Activated naive CD4-positive, alpha-beta T cell (primary cell): ENCODE measurements at places on chromosomes 5 and 9.

GRCh38 chr5:126269511-126269910 lies 153.7 kb upstream of the GRAMD2B start:
- no peak for DNase-seq

- no peak for DNase-seq
Measured at GRCh38 chr5:1720396-1721110, 79.1 kb downstream of the MRPL36 start.

DNA sequence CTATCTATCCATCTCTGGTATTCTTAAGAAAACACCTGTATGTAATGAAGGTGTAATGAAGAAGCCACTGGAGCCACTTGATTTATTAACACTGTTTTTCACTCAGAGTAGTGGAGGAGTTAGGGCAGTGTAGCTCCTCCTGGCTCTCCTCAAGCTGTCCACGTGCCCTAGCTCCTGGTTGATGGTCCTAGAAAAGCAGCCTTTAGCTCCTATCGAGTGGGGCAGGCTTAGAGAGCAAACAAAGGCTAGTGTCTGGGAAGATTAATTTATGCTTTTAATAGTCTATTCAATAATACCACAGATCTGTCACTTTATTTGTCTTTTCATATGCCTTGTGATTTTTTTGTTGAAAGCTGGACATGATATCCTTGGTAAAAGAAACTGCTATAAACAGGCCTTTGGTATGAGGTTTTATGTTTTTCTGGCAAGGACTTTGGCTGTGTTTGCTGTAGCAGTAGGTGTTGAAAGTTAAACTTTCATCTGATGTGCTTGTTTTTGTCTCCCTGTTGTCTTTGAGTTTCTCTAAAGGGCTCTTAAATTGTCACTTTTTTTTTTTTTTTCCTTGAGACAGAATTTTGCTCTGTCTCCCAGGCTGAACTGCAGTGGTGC lies 141.1 kb downstream of the GCNT1 start:
- DNase-seq = no peak

DNA sequence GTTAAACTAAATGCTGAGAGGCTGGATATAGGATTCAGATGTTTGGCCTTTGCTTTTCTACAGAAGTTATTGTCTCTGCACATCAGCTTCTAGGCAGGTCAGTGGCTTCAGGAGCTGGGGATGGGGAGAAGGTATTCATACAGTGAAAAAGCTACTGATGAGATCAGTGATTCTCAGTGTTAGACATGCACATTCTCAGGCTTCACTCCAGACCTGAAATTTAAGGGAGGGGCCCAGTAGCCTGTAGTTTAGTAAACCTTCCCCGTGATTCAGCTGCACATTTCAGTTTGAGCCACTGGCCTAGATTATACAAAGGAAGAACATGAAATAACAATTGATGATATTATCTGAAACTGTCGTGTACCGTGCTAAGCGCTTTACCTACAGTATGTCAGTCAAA lies 127.2 kb downstream of the ARHGAP26 start:
- DNase-seq = no peak

- no peak for DNase-seq
Measured at GRCh38 chr5:168697034-168697720, 118.0 kb upstream of the PANK3 start.

DNA sequence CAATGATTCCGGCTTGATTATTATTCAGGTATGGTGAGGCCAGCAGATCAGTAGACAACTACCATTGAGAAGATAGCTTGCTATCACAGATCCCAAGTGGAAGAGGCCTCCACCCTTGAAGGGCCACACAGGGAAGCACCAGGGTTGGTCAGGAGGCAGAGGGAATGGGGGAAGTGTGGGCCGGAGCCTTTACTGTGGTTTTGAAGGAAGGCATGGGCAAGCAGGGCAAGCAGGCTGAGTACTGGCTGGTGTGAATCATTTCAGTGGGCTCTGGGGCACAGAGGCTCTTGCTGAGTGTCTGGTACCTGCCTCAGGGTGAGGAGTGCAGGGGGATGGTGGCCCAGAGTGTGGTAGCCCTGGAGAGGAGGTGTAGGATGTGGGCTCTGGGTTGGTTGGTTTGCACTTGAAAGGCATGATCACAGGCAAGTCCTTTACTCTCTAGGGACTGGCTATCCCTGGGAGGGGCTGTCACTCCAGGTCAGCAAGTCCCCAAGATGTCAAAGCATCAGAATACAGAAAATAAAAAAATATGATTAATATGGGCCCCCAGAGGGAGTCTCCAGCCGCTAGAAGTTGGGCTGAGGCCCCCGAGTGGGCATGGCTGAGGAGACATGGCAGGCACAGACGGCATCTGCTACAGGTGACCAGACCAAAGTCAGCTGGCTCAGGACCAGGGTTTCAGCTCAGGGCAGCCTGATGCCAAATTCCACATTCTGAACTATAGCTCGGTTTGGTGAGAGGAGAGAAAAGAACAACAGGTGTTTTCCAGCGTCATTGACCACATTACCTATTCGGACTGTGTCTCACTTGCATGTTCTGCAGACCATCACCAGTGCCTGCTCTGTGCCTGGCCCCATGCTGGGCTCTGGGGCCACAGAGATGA lies 9.7 kb upstream of the SUSD3 start:
- no peak for DNase-seq

DNA sequence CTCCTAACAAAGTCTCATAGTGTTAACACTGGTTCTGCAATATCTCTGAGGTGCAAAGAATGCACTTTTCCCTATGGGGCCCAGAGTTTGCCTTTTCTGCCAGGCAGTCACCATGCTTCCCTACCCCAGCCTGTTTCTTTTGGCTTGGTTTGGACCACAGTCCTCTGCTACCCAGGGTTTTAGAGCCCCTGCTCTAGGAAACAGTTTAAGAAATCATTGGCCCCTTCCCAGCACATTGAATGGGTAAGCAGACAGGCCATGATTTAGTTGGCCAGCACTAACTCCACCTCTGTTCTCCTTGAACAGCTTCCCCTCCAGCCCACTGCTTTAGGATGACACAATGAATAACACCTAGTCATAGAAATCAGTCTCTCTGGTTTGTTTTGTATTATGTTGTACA lies 73.2 kb downstream of the UBAP1 start:
- no peak for DNase-seq

DNA sequence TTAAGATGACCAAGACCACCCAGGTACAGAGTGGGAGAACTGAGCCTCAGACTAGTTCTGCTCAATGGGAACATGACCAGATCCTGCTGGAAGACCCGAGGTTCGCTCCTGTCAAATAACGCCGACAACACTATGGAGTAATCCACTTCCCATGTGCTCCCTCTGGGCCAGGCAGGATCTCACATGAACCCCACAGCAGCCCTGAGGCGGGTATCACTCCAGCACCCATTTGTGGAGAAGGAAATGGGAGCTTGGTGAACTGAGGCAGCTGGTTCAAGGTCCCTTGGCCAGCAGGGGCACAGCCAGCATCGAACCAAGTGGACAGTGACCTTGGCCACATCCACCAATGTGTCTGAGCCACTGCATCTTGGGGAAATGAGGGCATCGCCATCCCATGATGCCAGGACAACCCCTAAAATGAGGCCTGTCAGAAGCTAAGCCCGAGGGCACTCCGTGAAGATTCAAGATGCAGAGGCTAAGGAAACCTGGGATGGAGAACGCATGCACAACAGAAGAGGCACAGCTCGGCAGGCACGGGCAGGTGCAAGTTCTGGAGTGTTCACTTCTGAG lies 8.5 kb downstream of the ANKS6 start:
- DNase-seq = no peak

DNA sequence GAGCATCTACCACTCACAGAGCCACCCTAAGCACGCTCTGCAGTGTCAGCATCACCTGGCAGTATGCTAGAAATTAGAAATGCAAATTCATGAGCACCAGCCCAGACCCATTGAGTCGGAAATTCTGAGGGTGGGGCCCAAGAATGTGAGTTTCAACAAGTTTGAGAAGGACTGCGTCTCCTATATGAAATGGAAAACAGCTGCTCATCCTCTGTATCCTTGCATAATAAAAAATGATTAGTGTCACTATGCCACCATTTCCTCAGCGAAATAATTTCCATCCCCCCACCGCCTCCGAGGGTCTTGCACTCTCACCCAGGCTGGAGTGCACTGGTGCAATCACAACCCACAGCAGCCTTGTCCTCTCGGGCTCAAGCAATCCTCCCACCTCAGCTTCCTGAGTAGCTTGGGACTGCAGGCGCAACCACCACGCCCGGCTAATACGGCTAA lies 1.3 kb upstream of the IQGAP2 start:
- no peak for DNase-seq

- DNase-seq = no peak
Measured at GRCh38 chr5:93902288-93902687, 160.9 kb upstream of the POU5F2 start.

DNA sequence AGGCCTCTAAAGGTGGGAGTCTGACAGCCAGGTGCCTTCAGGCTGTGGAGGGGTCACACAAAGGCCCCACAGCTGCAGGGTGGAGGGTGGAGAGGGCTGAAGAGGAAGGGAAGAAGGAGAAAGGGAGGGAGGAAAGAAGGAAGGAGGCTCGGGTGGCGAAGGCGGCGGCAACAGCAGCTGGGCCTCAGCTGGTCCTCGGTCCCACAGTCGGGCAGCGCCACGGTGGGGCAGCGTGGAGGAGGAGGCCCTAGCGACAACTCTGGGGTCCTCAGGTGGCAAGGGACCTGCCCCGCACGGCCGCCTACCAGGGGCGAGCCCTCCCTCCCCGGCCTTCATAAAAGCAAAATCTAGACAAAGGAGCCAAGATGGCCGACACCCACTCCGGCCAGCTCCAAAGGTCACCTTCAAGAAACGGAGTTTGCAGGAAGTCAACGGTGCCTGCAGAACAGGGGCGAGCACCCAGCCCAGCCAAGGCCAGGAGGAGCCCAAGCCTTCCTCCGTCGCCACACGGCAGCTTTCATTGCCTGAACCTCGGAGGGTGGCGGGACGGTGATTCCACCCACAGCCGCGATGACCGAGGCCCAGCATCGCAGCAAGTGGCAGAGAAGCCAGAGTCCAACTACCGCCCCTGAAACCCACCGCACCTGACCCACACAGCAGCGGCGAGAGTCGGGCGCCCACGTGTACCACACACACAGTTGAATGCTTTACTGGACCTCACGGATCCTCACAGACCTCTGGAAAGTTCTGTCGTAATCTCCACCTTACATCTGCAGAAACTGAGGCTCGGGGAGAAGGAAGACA lies 98.7 kb downstream of the VAV2 start:
- DNase-seq = no peak

GRCh38 chr9:1102642-1102970 lies 52.4 kb downstream of the DMRT2 start:
- DNase-seq = no peak

- no peak for DNase-seq
Measured at GRCh38 chr5:42745856-42746255, 10.8 kb upstream of the CCDC152 start.

- DNase-seq = no peak
Measured at GRCh38 chr5:72146056-72146455, 38.8 kb downstream of the MAP1B start.

- DNase-seq = no peak
Measured at GRCh38 chr9:70043689-70044489, at the start of gene MAMDC2. MAMDC2 (plus strand) TSS chr9:70043848; CDS start chr9:70044198, 350 bp downstream.

- no peak for DNase-seq
Measured at GRCh38 chr5:1474866-1475543, 29.8 kb upstream of the SLC6A3 start.

GRCh38 chr5:37938076-37938852 lies 98.4 kb upstream of the GDNF start:
- no peak for DNase-seq

- no peak for DNase-seq
Measured at GRCh38 chr9:110847671-110848070, 179.1 kb downstream of the MUSK start.

- no peak for DNase-seq
Measured at GRCh38 chr5:72937517-72938061, 18.3 kb upstream of the FCHO2 start.

DNA sequence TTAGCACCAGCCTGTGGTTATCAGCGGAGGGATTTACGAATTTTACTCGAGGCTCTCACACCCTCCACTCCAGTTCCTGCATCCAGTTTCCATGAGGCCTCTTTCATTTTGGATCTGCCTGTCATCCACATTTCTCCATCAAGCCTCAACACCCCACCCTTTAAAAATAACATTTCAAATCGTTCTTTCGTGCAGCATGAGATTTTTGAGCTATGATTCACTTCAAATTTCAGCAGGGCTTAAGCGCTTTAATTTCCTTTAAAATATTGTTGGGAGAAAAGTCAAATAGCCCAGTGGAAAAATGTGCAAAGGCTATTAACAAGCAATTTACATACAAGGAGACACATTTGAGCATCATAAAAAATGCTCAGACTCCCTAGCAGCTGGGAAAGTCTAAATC lies 103.2 kb downstream of the MSX2 start:
- DNase-seq = no peak

GRCh38 chr5:141512911-141513626 lies 24.2 kb downstream of the PCDHGC5 start:
- no peak for DNase-seq

DNA sequence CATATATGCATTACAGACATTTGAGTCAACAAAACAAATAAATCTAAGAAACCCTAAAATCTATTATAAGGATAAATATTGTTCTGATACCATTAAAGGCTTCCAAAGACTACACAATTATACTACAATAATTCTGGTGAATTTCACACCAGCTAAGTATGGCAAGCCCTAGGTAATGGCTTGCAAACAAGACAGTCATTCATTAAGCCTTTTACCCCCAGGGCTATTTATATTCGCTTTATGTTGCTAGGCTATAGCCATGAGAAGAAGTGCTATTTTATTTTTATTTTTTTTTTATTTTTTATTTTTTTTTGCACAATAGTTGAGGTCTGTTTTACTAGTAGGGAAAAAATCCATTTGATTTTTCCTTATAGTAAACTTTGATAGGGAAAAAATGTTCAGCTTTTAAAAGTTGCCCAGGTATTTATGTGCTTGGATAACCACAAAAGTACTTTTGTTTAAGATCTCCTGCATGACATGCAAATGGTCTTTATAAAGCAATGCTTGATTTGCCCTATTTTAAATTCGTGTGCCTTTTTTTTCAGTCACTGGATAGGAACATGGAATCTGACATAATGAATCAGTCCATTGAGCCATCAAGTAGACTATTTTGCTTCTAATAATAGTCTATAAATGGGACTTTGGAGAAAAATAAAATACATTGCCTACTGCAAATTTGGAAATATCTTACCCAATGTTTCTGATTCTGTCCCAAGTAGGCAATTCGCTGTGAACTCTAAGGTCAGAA lies 946.3 kb upstream of the COX7C start:
- DNase-seq = no peak

GRCh38 chr5:68147659-68148058 lies 67.9 kb upstream of the PIK3R1 start:
- no peak for DNase-seq

GRCh38 chr5:80034962-80035821 lies at the start of gene THBS4:
THBS4 (plus strand) TSS chr5:80035348; CDS start chr5:80035538, 190 bp downstream.
- no peak for DNase-seq
